ENCODE measurements at places on chromosomes 1 and 21.
A peak's percentile ranks its signal among the peaks of the same experiment; 100 is the strongest.

GRCh38 chr1:51555866-51556619, 37.0 kb upstream of the EPS15 start:
- no peak for DNase-seq

- DNase-seq: peak; percentile 40
These were observed 11.0 kb upstream of the RNU1-3 start for GRCh38 chr1:16677552-16678431.

GRCh38 chr21:46636550-46637285, 1.2 kb downstream of the PRMT2 start:
- DNase-seq: no peak

DNA sequence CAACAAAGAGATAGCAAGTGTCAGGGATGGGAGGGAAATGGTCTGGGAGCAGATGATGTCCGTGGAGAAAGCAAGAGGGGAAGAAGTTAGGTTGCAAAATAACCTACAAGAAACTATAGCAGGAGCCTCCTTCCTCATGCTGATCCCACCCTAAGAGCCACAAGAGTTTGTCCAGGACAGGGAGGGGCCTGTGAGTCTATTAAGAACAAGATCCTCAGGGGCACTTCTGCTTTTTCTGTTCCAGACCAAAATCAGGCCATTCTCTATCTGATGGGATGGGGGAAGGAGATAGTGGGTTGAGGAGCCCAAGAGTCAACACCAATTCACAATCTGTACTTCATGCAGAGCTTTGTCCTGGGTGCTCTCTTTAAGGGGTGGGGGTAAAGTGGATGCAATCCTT, 7.7 kb upstream of the ATP1A4 start:
- DNase-seq: no peak

GRCh38 chr1:199784138-199784895, 243.2 kb upstream of the NR5A2 start:
- no peak for DNase-seq

GRCh38 chr1:184160236-184160635, 108.7 kb downstream of the TSEN15 start:
- no peak for DNase-seq

DNA sequence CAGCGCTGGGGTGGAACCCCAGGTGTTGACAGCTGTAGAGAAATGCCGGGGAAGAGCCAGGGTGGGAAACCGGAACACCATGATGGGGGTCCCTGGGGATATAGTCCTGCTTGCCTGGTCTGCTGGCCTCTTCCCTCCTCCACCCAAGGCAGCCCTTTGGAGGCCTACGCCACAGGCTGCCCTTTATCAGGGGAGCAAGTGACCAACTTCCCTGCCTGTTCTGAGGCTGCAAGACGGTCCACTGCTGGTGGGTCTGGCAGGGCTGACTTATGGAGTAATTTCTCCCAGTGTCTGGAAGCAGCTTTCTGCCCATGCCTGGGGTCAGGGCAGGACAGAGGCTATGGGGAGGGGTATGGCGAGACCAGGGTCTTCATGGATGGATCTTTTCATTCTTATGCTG, 50.8 kb upstream of the EDN2 start:
- no peak for DNase-seq

DNA sequence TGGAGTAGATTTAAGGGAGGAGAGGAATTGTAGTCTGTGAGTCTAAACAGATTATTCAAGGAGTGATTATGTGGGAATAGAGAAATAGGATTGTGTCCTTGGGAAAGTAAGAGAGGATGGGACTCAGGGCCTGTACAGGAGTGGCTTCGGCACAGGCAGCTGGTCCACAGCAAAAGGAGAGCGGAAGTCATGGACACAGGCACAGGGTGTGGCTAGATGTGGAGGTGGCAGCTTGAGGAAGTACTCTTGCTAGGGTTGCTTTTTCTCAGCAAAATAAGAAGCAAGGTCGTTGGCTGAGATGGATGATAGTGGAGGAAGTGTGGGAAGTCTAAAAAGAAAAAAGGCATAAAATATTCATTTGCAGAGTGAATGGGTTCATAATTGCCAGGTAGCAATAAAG, 18.5 kb upstream of the ZNF648 start:
- DNase-seq: no peak

DNA sequence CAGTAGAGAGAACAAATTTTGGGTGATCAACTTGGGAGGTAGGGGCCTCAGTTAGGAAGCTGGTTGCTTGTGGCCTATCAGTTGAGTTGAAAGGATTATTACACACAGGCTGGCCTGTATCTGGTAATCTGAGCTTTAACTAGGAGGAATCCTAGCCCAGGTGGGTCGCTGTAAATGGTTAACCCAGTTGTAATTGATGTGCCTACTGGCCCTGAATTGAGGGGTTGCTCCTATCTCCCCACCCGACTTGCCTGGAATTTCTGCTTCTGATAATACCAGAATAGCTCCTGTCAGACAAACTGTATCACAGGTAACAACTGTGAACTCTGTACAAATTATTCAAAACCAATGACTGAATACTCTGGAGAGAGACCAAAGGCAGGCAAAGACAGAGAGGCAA, 210.4 kb upstream of the RUNX1 start:
- no peak for DNase-seq

DNA sequence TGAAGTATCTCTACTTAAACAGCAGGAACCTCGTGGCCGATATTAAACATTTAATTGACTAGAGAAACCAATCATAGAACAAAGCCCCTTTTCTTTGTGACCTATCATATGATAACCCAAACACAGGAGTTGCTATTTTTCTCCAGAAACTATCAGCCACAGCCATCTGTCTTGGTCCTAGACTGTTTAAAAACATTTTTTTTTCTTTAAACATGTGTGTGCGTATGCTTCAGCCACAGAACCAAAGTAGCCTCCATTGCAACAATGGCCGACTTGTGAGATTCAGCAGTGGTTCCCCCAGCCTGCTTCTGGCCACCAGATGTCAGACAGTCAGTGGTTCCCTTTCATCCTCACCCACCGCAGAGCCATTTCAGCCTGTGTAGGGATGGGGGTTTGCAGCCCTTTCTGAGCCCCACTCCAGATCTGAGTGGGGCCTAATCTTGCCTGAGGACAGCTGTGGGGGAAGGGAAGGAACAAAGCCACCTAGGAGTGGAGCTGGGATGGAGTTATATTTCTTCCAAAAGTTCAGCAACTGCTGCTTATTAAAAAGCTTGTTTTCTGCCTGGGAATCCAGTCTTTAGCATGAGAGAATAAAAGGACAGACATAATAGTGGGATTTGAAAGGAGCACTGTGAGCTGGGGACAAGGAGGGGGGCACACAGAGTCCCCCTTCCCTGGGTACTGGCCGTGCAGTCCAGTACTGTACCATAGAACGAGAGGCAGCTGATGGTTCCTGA, 11.7 kb upstream of the IGSF3 start:
- DNase-seq: no peak

DNA sequence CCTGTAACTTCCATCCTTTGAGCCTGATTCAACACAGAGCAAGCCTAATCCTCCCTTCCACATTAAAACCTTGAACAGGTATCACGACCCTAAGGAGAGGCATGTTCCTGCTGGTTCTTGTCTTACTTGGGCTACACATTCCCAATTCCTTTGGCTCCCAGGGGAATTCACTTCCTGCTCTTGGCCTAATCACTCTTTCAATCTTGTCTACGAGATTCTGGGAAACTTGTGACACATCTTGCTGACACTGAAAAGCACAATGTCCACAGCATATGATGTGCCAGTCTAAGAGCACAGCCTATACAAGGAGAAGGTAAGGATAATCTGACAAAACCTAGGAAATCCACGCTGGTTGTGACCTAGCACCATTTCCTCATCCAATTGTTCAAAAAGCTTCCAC, 163.9 kb downstream of the GABPA start:
- no peak for DNase-seq

DNA sequence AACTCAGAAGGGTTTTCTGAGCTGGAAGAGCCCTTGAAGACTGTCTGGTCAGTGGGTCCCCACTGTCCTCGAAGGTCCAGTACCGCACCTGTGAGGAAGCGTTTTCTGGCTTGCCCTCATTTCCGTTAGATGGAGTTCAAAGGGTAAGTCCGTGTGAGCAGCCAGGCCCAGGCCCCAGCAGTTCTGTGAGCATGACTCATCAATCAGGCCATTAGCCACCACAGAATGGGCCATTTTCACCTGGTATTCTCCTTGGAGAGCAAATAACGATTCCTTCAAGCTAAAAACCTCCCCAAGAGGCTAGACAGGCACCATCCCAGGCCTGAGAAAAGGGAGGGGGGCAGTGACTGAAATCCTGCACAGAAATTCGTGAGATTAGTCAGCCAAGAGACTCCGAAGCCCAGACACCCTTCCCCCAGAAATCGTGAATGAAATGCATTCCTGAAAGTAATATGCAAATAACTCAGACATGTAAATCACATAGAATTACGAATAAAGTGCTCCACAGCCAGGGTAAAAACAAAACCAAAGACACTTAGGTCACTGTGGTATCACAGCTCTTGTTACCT, 66.0 kb downstream of the BCAR3 start:
- DNase-seq: no peak

GRCh38 chr1:93438716-93439115, 9.2 kb upstream of the FNBP1L start:
- DNase-seq: no peak

DNA sequence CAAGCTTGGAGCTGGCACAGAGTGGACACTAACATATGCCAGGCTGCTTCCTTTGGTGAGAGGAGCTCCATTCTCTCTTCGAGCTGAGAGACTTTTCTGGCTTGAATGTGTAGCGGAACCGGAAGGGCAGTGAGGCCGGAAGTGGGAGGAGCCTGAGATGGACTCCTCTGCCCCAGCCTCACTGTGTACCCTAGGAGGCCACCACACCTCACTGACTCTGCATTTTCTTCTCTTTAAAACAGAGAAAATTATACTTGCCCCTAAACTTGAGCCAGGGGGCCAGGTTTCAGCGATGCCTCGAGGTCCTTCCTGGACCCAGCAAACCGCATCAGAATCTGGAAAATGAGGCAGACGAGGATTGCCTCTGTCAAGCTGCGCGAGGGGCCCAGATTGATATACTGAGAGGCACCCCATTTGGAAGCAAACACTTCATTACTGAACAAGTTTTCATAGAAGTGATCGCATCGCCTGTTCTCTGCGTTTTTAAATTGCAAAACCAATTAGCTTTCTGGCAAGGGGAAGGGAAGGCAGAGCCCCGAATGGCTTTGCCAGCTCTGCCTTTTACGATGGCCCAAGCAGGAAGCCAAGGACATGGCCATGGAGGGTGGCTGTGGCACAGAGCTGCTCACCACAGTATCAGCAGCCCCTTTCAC, 708.1 kb downstream of the PTPRU start:
- no peak for DNase-seq

GRCh38 chr1:200179126-200179780, 151.7 kb downstream of the NR5A2 start:
- DNase-seq: no peak

DNA sequence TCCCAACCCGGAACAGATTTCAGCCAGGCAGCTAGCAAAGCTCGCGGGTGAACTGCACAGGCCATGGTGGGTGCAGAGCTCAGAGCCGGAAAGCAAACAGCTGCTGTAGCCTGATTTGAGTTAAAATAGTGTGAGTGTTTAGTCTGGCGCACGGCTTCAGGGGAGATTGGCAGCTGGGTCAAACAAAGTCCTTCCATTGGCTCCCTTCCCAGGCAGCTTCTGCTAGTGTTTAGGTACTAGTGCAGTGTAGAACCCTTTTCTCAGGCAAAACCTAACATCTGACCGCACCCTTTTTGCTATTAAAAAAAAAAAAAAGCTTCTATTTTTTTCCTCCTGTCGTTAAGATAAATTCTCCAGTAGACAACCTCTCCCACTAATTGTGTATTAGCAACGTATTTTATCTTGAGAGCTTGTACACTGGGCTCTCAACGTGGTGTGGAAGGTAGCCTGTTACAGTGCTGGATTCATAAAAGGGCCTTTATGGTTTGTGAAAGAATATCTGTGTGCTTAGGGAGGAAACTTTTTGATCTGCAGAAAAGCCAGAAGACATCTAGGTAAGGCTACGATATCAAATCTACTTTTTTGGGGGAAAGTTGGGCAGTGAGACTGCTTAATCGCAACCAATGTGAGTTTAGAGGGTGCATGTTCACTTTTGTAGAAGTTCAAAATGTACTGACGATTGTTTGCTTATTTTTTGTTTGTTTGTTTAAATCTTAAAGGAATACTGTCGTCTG, 689.6 kb downstream of the USP25 start:
- DNase-seq: peak; percentile 91

GRCh38 chr1:22473952-22474351, 22.3 kb downstream of the ZBTB40 start:
- DNase-seq: no peak

DNA sequence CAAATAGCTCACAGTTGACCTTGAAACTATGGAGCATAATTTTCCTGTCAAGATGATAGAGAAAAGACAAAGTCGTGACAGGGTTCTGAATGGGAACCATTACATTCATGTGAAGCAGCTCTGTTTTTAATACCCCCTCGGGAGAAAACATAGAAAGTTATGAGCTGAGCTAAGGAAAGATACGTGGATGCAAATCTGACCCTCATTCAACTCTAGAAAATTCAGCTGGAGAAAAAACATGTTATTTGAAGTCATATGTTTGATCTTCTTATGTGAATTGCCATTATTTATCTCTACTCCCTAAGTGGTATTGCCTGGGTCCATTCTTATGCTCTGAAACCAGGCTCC, 48.0 kb upstream of the LRRC52 start:
- no peak for DNase-seq

DNA sequence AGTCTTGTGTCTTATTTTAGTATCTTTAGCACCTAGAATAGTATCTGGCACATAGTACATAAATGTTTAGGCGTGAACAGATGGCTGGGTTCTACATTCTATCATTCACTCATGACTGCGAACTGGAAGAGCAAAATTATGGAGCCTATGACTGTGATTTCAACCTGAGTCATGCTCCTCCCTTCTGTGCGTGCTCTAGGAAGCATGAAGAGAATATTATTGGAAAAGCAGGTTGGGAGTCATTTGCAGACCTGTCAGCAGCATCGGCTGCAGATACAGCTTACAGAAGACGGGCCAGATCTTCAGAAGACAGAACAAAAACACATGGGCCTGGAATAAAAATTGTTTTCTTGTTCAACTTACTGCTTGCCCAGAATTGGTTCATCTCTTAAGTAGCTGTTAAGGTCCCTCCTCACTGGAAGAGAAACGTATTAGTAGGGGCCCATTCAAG, 344.0 kb upstream of the USP24 start:
- no peak for DNase-seq

- DNase-seq: no peak
These were observed 4.8 kb downstream of the LMOD1 start for GRCh38 chr1:201941420-201942128.

DNA sequence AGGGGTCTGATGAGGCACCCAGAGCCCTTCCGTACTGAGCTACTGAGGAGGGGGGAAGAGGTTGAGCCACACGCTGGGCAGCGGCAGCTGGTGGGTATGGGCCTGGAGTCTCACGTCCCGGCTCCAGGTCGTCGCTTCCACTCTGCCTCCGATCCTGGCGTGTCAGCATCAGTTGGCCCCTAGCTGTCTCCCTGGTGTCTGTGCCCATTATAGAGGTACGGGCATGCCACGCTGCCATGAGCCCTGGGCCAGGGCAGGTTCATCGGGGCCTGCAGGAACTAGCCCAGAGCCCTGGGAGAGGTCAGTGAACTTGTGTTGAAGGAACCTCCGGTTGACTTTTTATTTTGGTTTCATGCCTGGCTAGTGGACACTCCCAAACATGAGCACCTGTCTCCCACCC, 18.2 kb downstream of the COQ8A start:
- no peak for DNase-seq

- DNase-seq: no peak
These were observed 2.1 kb upstream of the EFNA1 start for GRCh38 chr1:155125511-155125945.

- DNase-seq: no peak
These were observed 26.1 kb downstream of the NENF start for GRCh38 chr1:212458817-212459216.

GRCh38 chr21:45997495-45998275, 16.1 kb downstream of the COL6A1 start:
- no peak for DNase-seq
